ENCODE measurements at places on chromosomes 16 and 17. TPM values are rescaled to one million over a fixed set of nuclear protein-coding genes. Genes with fewer than 3 reads are reported as not detected.

DNA sequence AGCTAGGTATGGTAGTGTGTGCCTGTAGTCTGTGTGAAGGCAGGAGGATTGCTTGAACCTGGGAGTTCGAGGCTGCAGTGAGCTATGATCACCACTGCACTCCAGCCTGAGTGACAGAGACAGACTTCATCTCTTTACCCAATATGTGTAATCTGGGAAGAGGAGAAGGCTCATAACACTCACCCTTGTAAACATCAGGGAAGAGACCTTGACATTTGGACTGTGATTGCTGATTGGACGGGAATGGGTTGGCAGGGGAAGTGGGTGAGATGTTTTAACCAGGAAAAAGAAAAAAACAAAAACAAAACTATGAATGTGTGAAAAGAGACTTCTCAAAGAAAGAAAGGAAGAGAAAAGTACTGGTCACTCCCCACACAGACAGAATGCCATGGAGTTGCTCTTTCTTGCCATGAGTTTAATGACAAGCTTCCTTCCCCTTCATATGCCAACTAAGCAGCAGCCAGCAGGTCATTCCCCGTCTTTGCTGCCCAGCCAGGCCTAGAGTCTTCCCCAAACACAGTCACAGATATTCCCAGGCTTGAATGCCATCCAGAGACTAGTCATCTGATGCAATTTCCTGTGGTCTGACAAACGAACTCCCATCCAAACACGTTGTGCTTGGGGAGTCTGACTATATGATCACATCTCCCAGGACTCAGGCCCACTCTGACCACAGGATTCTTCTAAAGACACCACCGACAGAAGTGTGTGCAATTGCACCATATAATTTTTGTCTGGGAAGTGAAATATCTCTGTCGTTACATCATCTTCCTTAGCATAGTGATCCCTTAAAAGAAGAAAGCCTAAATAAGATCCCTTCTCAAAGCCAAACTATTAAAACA is 3.6 kb upstream of the XAF1 start:
- DNase-seq: peak; percentile 100
- peaks cover 22% of the 10 kb centered on the region for H3K4me1 ChIP-seq
- no peaks in the 10 kb centered on the region for H3K36me3 ChIP-seq
- H3K4me3 ChIP-seq: peak overlapping the region; percentile 34
- no peaks in the 10 kb centered on the region for H3K27me3 ChIP-seq

DNA sequence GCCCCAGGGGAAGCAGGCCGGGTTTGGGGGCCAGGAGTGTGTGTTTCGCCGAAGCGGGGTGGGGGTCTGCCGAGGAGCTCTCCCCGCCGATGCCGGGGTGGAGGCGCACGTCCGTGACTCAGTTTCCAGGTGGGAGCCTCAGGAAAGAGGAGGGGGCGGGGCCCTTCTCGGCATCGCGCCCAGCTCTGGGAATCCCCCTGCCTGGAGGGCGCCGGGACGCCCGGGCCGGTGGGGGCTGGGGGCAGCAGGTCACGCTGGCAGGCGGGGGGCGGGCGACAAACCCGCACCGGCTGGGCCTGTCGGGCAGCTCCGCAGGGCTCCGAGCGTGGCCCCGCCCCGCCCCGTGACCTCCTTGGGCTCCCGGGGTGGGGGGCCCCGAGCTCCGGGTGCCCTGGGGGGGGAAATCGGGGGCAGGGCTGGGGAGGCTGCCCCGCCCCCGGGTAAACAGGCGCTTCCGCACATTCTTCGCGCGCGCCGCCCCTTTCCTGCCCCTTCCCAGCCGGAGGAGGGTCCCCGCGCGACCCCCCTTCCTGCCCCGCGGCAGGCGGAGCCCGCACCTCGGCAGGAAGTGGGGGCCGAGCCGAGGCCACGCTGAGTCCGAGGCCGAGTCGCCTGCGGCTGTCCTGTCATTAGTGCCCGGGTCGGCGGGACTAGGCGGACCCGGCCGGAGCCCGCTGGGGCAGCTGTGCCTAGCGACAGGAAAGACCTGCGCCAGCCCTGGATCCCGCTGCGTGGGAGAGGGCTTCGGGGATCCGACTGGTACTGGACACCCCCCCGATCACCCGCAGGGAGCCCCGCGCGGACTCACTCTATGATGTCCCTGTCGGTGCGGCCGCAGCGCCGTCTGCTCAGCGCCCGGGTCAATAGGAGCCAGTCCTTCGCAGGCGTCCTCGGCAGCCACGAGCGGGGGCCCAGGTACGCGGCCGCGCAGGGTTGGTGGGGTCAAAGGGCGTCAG is 9.3 kb downstream of the RIPOR1 start:
- no peak for DNase-seq
- peak overlapping the region; percentile 67 for H3K4me3 ChIP-seq
- H3K27me3 ChIP-seq: no peaks in the 10 kb centered on the region
- H3K27ac ChIP-seq: peak overlapping the region; percentile 55

GRCh38 chr17:51741458-51741857 is 417.1 kb downstream of the CA10 start:
- no peak overlapping the region for H3K4me3 ChIP-seq
- DNase-seq: no peak
- no peaks in the 10 kb centered on the region for H3K27me3 ChIP-seq
- H3K36me3 ChIP-seq: no peaks in the 10 kb centered on the region
- no peak overlapping the region for H3K27ac ChIP-seq
- H3K4me1 ChIP-seq: no peaks in the 10 kb centered on the region

- H3K36me3 ChIP-seq: peaks cover 18% of the 10 kb centered on the region
- H3K4me3 ChIP-seq: no peak overlapping the region
- DNase-seq: no peak
- no peak overlapping the region for H3K27ac ChIP-seq
- peaks cover 49% of the 10 kb centered on the region for H3K4me1 ChIP-seq
Measured at GRCh38 chr16:87851141-87851587, 18.1 kb downstream of the SLC7A5 start.

DNA sequence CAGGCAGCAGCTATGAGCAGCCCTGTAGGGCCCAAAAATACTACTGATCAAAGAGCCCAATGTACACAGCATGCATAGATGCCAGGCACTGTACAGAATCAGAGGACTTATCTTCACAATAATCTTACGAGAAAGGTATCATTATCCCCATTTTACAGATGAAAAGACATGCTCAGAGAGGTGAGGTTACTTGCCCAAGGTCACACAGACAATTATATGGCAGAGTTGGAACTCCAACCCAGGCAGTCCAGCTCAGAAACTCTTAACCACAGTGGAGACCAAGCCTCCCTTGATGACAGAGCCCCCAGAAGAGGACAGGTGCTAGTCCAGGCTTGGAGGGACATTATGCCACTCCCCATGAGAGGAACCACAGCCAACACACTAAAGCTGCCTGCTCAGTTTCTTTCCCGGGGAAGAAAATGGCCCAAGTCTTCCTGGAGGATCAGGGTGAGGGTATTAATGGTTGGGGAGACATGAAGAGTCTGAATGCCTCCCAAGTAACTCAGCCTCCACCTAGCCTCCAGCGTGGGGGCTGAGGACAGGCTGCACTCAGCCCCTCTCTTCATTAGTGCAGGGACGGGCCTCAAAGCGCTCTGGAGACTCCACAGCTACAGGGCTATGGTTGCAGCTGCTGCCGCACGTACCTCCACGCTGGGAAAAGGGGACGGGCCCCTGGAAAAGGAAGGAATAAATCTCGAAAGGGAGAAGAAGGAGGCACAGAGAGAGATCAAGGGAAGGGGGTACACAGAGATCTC is 826 bp downstream of the UNC119 start:
- no peak overlapping the region for H3K27ac ChIP-seq
- peaks cover 7% of the 10 kb centered on the region for H3K4me1 ChIP-seq
- H3K4me3 ChIP-seq: peak overlapping the region; percentile 70
- DNase-seq: no peak
- peaks cover 12% of the 10 kb centered on the region for H3K36me3 ChIP-seq

DNA sequence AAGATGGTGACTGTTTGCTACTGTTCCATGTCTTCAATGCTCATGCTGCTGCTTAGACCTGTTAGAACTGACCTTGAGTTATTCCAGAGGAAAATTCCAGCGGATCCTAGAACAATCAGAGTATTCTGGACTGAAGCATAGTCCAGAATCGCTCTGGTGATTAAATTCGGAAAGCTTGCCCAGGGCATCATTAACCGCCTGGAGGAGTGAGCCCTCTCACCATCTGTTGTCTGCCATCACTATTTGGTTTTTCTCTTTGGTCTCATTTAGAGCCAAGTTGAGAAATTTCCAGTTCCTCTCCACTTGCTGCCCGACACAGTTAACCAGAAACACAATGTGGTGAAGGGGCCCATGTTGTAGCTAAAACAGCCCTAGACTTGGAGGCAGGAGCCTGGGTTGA is 104.1 kb downstream of the BMERB1 start:
- H3K27me3 ChIP-seq: no peaks in the 10 kb centered on the region
- H3K27ac ChIP-seq: no peak overlapping the region
- H3K4me3 ChIP-seq: no peak overlapping the region
- H3K36me3 ChIP-seq: no peaks in the 10 kb centered on the region

GRCh38 chr16:531494-532125 is 4.1 kb downstream of the CAPN15 start:
- H3K36me3 ChIP-seq: no peaks in the 10 kb centered on the region
- no peak for DNase-seq
- peaks cover 31% of the 10 kb centered on the region for H3K4me1 ChIP-seq
- H3K27ac ChIP-seq: no peak overlapping the region

GRCh38 chr16:85649411-85650134 is 36.5 kb downstream of the GSE1 start:
- no peaks in the 10 kb centered on the region for H3K27me3 ChIP-seq
- H3K4me3 ChIP-seq: no peak overlapping the region
- no peak overlapping the region for H3K27ac ChIP-seq
- H3K4me1 ChIP-seq: peaks cover 16% of the 10 kb centered on the region
- H3K36me3 ChIP-seq: no peaks in the 10 kb centered on the region

DNA sequence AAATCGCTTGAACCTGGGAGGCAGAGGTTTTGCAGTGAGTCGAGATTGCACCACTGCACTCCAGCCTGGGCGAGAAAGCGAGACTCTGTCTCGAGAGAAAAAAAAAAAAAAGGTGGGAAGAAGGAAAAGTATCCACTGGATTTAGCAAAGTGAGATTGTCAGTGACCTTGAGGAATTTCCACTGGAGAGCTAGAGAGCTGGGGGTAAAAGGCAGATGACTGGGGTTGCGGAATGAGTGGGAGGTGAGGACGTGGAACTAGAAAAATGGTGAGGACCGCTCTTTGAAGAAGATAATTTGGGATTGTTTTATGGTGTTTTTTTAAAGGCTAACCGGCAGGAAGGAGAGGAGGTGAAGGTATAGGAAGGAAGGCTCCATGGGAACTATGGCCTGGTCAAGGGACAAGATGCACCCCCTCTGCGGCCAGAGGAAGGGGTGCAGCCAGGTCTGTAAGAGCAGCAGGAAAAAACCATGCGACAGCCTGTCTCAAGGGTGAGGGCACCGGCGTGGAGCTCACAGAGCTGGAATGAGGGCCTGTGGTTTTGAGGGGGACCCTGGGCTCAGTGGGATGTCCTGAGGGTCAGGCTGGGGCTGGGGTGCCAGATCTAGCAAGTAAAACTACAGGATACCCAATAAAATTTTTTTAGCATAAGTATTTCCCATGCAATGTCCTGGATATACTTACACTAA is 694 bp upstream of the MLST8 start:
- H3K4me1 ChIP-seq: peaks cover 11% of the 10 kb centered on the region
- peak overlapping the region; percentile 81 for H3K4me3 ChIP-seq
- no peaks in the 10 kb centered on the region for H3K27me3 ChIP-seq
- H3K27ac ChIP-seq: peak overlapping the region; percentile 95

GRCh38 chr16:48613061-48613957 is 3.3 kb upstream of the N4BP1 start:
- H3K4me1 ChIP-seq: peaks cover 10% of the 10 kb centered on the region
- H3K36me3 ChIP-seq: no peaks in the 10 kb centered on the region

DNA sequence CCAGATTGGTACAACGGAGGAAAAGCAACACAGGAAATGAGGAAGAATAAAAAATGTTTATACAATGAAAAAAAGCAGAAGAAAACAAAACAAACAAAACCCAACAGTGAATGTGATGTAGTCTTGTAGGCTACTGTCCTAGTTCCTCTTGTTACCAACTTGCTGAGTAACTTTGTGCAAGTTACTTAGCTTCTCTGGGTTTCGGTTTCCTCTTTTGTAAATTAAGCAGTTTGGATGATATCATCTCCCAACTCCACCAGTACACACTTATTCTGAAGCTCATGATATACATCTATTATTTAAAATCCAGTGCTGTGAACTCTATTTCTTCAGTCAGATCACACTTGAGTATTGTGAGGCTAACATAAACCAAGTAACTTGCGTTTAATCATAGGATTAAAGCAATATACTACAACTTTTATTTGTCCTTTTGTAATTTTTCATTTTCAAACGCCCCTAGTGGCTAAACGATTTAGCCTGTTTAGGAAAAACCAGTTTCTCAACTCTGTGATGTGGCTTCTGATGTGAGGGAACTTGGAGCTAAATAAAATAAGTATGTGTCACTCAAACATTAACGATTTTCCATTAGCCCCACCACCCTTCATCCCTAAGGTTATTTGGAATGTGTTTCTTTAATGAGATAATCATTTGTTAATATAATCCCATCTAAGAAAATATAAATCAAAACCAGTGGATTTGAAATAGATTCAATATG is 1.4 kb upstream of the UNK start:
- H3K4me3 ChIP-seq: peak overlapping the region; percentile 38
- DNase-seq: peak; percentile 27
- no peaks in the 10 kb centered on the region for H3K27me3 ChIP-seq
- peaks cover 28% of the 10 kb centered on the region for H3K4me1 ChIP-seq

DNA sequence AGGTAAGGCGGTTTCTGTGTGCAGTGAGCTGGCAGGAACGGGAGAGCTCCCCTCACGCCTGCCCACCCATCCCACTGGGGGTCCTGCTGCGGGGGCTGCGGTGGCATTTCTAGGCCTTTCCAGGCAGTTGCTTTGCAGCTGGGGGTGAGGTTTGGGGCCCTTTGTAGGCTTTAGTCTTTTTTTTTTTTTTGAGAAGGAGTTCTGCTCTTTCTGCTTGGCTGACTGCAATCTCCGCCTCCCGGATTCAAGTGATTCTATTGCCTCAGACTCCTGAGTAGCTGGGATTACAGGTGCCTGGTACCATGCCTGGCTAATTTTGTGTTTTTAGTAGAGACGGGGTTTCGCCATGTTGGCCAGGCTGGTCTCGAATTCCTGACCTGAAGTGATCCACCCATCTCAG is 11.1 kb downstream of the TSC2 start:
- peaks cover 4% of the 10 kb centered on the region for H3K36me3 ChIP-seq
- no peaks in the 10 kb centered on the region for H3K27me3 ChIP-seq
- DNase-seq: no peak
- H3K27ac ChIP-seq: no peak overlapping the region
- peaks cover 3% of the 10 kb centered on the region for H3K4me1 ChIP-seq

Gene KCNJ18
- total RNA-seq: not detected

Gene TMC8
- total RNA-seq: 0.38 TPM

All from astrocyte (in vitro differentiated cells and primary cell).